Stromal cell of bone marrow (primary cell): ENCODE measurements at places on chromosomes 11 and 22.

GRCh38 chr22:49359076-49359475 lies 468.6 kb downstream of the BRD1 start:
- DNase-seq: no peak

DNA sequence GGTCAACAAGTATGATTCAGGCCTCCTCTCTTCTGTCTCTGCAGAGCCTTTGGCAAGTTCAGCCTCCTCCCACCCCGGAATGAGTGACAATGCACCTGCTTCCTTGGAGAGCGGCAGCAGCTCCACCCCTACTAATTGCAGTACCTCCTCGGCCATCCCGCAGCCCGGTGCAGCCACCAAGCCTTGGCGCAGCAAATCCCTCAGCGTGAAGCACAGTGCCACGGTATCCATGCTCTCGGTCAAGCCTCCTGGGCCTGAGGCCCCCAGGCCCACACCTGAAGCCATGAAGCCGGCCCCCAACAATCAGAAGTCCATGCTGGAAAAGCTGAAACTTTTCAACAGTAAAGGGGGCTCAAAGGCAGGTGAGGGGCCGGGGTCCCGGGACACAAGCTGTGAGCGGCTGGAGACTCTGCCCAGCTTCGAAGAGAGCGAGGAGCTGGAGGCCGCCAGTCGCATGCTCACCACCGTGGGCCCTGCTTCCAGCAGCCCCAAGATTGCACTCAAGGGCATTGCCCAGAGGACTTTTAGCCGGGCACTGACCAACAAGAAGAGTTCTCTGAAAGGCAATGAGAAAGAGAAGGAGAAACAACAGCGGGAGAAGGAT lies 220.6 kb downstream of the NAV2 start:
- DNase-seq: no peak

GRCh38 chr11:37322333-37323194 lies 724.5 kb upstream of the RAG2 start:
- no peak for DNase-seq

- DNase-seq: no peak
Observed at GRCh38 chr22:36039125-36039524, 10.5 kb upstream of the RBFOX2 start.

- DNase-seq: no peak
Observed at GRCh38 chr11:84963240-84963639, 663.9 kb downstream of the DLG2 start.

DNA sequence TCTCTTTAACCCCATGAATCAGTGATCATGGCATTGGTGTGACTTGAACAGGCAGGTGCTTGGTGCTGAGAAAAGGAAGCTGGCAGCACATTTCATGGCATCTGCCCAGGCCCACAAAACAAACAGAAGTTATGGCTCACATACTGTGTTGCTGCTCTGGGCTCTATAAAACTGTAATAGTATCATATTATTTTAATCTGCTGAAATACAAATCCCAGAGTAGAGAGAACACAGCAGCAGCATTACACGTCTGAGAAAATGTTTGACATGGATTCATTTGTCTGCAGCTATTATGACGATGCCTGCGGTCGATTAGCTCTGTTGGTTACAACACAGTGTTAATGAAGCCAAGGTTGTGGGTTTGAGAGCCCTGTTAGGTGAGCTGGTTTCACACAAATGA lies 80.8 kb downstream of the ALX4 start:
- DNase-seq: no peak

DNA sequence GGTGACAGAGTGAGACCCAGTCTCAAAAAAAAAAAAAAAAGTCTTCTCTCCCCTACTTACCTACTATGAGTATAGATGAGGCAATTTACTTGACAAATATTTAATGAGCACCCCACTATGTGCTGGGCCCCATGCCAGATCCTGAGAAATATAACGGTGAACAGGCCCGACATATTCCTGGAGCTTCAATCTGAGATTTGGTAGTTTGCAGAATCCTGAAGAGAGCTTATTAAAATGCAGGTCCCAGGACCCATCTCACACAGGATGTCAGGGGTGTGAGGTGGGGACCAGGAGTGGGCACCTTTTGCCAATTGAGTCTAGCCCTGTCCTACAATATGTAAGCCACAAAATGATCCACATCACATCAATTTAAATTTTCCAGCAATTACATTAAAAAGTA lies 44.0 kb downstream of the KCNJ4 start:
- no peak for DNase-seq

GRCh38 chr11:61737131-61737530 lies 15.3 kb upstream of the MYRF start:
- no peak for DNase-seq

- DNase-seq: no peak
Observed at GRCh38 chr11:61679893-61680621, at the start of gene DAGLA. DAGLA (plus strand) TSS chr11:61680391; CDS start chr11:61720156, 39,765 bp downstream.
